ENCODE measurements at places on chromosomes 5 and 9.

DNA sequence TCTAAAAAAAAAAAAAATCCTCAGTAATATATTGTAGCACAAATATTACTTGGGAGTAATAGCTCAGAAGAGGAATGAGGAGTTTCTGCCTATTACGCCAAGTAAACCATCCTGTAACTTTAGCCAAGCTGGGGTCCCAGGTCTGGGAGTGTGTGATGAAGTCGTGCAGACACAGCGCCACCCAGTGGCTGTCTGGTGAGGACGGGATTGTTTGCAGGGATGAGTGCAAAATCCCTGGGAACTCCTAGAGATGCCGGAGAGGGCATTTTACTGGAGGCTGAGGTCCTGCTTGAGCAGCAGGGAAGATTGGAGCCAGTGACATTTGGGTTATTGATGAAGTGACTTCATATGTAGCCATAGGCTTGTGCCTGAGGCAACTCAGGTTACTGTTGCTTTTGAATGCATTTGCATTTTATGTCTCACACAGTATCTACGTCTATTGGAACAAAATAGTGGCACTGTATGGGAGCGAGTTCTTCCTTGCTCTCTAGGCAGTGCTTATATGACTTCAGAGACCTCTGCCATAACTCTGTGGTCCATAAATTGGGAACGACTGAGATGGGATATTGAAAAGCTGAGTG is 72.8 kb downstream of the PSAT1 start:
- DNase-seq: peak; percentile 40

GRCh38 chr5:114223866-114224265 is 138.0 kb upstream of the KCNN2 start:
- DNase-seq: peak; percentile 8

GRCh38 chr5:97458851-97459250 is 275.8 kb upstream of the RIOK2 start:
- no peak for DNase-seq

GRCh38 chr9:107246259-107247254 is 36.5 kb upstream of the RAD23B start:
- no peak for DNase-seq

DNA sequence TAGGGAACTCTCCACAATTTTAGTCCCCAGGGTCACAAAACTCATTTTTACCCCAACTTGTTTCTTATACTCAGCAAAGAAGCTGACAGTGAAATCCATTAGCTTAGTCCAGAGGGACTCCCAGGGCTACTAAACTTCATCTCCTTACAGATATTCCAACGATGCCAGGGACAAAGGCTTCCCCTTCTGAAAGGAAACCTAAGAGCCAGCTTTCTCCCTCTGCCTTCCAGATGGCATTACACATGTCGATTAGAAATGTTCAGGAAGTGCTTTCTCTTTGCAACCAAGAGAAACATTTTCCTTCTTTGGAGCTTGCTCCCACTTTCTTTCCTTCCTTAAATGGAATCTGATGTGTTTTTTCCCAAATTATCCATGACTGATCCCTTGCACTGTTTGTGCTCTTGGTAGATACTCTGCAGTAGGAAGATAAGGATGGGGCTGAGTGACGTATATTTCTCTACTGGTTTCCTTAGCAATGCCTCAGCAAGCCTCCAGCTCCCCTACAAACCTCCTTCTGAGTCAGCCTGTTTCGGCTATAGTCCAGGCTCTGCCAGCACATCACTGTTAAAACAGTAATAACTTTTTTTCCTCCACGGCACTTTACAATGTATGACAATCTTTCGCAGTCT is 43.0 kb upstream of the HTR4 start:
- no peak for DNase-seq

GRCh38 chr9:117437283-117437682 is 22.4 kb upstream of the ASTN2 start:
- no peak for DNase-seq

DNA sequence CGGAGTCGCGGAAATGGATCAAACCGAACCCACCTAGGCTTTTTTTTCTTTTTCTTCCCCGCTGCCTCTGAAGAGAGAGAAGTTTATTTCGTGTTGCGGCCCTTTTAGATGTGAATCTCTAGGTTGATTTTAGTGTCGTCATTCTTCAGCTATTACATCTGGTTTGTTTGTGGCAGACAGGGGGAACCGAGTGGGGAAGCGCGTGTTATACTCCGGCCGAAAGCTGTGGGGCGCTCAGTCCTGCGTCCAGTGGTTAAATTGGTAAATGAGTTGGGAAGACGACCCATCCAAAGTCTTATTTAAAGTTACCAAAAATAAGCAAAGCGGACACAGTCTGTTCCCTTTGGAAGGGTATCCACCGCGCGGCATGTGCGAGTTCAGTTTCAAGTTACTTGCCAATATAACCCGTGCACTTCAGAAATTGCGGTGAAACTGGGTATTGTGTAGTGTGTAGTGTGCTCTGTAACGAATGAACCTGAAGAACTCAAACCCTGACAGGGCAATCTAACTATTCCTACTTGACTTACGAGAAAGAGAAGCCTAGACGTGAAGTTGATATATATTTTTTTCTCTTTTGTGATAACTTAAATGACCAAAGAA is 1.3 kb downstream of the MAN2A1 start:
- peak; percentile 69 for DNase-seq

DNA sequence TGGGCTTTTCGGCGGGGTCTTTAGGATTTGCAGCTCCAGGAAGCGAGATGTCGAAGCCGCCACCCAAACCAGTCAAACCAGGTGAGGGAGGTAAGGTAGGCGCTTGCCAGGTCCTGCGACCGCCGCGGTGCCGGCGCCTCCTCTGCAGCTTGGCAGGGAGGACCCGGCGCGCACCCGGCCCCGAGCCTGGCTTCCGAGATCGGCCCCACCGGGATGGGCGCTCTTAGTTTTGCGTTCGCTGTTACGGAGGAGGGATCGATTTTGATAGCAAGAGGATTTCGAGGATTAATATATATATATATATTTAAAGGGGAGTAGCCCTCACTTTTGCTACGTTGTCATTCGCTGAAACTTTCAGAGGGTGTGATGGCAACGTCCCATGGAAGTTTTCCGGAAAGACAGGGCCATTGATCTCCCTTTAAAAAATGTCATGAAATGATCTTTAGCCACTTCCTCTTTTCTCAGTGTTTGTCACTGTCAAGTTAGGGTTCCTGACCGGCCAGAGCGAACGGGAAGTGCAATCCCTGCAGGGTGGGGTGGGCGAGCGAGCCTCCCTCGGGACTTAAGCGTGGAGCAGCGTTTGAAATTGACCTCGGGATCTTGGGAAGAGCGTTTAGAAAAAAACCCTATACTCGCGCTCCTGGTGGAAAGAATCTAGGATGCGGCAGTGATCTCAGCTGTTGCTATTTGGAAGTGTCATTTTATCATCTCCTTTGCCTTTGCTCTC is 495 bp downstream of the OSTF1 start:
- DNase-seq: peak; percentile 64

- no peak for DNase-seq
Observed at GRCh38 chr9:112887381-112887780, 3.3 kb downstream of the SLC46A2 start.

GRCh38 chr5:42148813-42149212 is 223.7 kb downstream of the FBXO4 start:
- DNase-seq: no peak

GRCh38 chr9:76161541-76161940 is 232.7 kb downstream of the RFK start:
- no peak for DNase-seq

GRCh38 chr9:129184219-129184524 is 6.1 kb upstream of the IER5L start:
- no peak for DNase-seq

DNA sequence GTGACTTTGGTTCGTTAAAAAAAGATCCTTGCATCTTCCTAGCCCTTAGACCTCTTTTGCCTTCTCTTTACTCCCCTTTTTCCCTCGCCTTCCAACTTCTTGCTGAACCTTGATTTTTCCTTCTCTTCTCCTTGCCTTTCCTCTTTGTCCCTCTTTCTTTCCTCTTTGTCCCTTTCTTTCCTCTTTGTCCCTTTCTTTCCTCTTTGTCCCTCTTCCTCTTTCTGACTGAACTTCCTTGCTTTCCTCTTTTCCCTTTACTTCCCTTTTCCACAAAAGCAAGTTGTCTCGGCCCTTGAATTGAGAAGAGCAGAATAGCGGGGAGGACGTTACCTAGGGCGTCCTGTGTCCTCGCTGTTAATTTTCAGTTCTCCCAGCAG is 1.4 kb upstream of the MLLT3 start:
- peak; percentile 16 for DNase-seq

GRCh38 chr5:1467341-1468246 is 22.4 kb upstream of the SLC6A3 start:
- DNase-seq: no peak

DNA sequence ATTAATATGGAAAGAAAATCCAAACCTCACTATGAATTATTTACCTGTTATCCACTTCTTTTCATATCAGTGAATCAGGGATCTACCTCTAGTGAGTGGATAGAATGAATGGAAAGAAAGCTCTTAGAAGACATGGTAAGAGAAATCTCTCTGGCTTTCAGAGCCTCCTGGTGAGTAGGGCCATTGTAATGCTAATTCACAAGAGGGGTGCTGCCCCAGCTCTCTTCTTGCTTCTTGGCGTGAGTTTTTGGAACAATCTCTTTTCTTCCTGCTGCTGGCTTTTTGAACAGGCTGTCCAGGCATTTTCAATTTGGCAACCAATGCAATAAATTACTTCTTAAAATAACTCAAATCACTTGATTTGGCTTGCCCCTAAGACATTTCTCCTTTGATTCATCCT is 49.9 kb upstream of the KCNN2 start:
- no peak for DNase-seq

- no peak for DNase-seq
Observed at GRCh38 chr5:62134811-62135210, 171.2 kb upstream of the KIF2A start.

Measured in foreskin melanocyte (primary cell).